ENCODE measurements at places on chromosomes 4 and X.

GRCh38 chr4:78749972-78750727 is 26.0 kb upstream of the BMP2K start:
- no peak for DNase-seq

- DNase-seq: no peak
Observed at GRCh38 chrX:17374619-17375366, at the start of gene NHS. NHS (plus strand) TSS chrX:17375200; CDS start chrX:17375758, 558 bp downstream.

- no peak for DNase-seq
Observed at GRCh38 chr4:23981328-23981727, 91.5 kb upstream of the PPARGC1A start.

GRCh38 chr4:105620640-105621323 is 68.4 kb downstream of the ARHGEF38 start:
- DNase-seq: no peak

DNA sequence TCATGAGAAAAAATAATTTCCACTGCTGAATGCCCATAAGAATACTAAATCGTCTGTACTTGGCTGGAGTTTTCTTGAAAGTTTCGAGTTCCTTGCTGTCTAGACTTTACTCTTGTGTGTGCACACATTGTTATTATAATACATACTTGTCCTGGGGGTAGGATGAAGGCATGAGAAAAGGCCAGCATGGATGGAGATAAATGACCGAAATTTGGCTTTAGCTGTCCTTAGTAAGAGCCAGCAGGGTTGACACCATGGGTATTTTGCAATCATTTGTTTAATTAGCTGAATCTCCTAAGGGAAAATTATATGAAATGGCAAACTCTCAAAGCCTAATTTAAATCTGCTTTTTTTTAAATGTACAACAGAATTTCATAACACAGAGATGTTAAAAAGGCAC is 641.6 kb downstream of the ADGRL3 start:
- no peak for DNase-seq

- no peak for DNase-seq
Observed at GRCh38 chr4:162770761-162771490, 395.8 kb downstream of the NAF1 start.

GRCh38 chr4:54157606-54158005 is 57.6 kb downstream of the GSX2 start:
- DNase-seq: no peak

DNA sequence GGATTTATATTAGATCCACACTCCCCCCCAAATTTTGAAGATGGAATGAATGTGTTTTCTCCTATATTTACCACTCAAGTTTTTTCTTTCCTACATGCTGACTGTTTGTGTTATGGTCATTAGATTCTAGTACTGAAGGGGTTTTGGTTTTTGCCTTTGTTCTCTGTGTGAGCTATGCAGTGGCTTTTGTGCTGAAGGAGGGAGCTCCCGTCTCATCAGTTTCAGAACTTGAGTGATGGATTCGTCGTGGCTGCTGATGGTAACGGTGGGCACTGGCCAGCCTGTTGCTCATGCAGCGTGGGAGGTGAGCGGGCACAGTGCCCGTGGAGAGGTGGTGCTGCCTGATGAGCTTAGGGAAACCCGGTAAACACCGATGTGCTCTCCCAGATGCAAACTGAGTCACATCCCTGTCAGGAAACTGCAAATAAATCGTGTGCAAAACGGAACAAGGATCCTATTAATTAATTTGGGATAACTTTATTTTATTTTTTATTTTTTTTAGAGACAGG is 101.5 kb downstream of the SORBS2 start:
- DNase-seq: no peak

DNA sequence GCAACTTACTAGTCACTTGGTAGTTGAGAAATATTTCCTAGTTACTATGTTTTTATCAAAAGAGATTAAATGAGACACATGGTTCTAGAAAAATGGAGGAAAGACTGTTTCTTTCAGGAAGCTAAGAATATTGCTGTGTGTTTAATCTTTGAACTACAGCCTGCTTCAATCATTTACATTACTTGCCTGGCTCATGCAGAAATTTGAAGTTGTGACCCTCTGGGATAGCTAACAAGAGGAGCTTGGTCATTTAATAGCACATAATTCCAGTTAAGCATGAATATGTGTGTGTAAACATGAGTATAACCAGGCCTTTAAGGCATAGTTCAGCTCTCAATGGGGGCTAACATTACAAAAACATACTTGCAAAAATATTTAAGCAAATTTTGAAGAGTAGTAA is 44.6 kb upstream of the SLC25A4 start:
- no peak for DNase-seq

- no peak for DNase-seq
Observed at GRCh38 chr4:25162566-25162965, 2.3 kb upstream of the SEPSECS start.

- DNase-seq: no peak
Observed at GRCh38 chr4:153018684-153019083, 82.6 kb downstream of the FHDC1 start.

GRCh38 chr4:148061141-148061481 is 329.2 kb downstream of the ARHGAP10 start:
- no peak for DNase-seq

GRCh38 chrX:45992402-45993123 is 552.7 kb downstream of the ZNF674 start:
- no peak for DNase-seq

DNA sequence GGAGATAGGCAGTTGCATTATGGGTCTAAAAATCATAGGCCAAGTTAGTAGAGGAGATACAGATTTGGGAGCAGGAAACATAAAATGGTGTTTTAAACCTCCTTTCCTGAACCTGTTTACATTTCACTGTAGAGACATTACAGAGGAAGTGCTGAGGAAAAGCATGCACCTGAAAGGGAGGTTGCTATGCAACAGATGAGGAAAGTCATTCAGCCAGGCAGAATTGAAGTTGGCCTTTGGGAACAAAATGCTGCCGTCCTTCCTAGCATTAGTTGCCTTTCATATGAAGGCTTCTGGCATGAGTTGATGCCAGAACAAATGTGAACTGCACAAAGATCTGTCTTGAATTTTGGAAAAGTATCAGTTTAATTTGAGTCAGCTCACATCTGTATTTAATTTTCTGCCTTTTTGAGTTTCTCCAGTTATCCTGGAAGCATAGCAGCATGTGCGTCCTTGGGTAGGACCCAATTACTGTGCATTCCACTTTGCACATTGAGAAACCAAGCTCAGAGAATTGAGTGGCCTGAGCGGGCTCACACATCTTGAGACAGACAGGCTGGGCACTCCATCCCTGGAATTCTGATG is 38.2 kb downstream of the MAGED1 start:
- no peak for DNase-seq

DNA sequence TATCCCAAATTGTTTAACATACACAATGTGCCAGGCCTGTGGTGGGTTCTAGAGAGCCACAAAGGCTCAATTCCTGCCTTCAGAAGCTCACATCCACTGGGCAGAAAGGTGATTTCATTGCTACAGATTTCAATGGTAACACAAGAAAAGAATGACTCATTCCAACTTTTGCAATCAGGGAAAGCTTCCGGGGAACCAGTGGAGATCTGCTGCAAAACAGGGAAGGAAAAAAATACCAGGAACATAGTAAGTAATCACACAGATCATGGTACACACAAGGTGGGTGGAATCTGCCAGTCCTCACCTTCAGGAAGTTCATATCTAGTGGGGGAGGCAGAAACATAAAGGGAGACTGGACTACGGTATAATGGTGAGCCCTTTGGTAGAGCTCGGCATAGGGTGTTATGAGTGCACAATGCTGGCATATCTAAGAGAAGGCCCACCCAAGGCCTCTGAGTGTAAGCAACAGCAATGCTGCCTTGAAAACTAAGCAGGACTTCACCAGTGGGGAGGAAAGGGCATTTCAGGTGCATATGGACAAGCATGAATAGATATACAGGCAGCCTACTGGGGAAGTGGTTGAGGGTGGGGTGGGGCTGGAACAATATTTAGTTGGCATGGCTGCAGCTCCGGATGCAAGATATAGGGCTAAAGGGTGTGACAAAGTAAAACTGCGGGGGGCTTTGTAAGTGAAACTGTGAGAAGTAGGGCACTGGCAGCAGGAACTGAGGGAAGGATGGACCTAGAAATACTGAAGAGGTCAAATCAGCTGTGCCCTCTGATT is 24.2 kb downstream of the GPRIN3 start:
- DNase-seq: peak; percentile 35

GRCh38 chr4:155042014-155042413 is 166.4 kb upstream of the NPY2R start:
- no peak for DNase-seq

GRCh38 chr4:40629401-40630334 is at the start of gene RBM47:
RBM47 (minus strand) TSS chr4:40629864; CDS start chr4:40438893, 190,971 bp downstream.
- peak; percentile 43 for DNase-seq

DNA sequence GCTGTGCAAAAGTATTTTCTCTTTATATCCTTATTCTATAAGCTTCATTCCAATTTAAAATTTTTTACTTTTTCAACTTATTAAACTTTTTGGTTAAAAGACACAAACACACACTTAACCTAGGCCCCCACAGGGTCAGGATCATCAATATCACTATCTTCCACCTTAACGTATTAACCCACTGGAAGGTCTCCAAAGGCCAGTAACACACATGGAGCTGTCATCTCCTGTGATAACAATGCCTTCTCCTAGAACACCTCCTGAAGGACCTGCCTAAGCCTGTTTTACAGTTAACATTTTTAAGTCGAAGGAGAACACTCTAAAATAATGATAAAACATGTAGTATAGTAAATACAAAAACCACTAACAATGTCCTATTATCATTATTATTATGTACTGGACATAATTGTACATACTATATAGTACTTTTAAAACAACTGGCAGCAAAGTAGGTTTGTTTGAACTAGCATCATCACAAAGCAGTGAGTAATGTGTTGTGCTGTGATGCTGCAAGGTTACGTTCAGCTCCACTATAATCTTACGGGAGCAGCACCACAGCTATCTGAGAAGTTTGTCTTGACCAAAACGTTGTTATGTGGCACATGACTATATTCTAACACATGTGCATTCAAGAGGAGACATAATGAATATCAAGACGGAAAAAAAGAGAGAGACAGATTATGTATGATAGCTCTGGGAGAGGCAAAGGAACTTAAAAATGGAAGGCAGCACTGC is 33.7 kb downstream of the DHX15 start:
- DNase-seq: no peak

DNA sequence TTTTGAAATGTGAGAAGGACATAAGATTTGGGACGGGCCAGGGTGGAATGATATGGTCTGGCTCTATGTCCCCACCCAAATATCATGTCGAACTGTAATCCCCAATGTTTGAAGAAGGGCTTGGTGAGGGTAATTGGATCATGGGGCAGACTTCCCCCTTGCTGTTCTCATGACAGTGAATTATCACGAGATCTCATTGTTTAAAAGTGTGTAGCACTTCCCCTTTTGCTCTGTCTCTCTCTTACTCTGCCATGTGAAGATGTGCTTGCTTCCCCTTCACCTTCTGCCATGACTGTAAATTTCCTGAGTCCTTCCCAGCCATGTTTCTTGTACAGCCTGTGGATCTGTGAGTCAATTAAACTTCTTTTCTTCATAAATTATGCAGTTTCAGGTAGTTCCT is 17.5 kb downstream of the MTMR8 start:
- DNase-seq: no peak

DNA sequence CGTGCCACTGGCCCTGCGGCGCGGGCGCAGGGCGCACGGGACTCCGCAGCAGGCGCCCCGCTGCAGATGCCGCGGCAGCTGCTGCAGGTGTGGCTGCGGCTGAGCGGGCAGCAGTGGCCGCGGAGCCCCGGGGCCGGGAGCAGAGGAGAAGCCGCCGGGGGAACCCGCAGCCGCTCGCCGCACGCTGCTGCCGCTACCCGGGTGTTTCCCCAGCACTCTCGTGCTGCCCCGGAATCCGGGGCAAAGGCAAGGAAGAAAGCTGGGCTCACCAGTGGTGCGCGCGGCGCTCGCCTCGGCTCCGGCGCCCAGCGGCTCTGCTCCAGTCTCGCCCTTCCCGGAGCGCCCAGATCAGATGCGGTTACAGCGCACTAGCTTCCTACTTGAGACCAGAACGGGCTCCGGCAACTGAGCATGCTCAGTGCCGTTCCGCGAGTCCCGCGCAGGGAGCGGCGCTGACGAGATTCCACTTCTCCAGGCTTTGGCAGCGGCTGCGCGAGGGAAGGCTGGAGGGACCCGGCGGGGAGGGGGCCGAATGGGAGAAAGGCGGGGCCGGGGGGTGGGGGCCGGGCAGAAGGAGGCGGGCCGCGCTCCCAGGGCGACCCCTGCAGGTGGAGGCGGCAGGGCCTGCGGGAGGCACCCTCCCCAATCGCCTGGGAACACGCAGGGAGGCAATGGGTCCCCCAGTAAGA is at the start of gene APBB2:
Gene APBB2, minus strand, starts transcription at position 407 of the 689 bp plus-strand sequence. CDS start 181,288 bp downstream, outside the sequence.
- DNase-seq: no peak

DNA sequence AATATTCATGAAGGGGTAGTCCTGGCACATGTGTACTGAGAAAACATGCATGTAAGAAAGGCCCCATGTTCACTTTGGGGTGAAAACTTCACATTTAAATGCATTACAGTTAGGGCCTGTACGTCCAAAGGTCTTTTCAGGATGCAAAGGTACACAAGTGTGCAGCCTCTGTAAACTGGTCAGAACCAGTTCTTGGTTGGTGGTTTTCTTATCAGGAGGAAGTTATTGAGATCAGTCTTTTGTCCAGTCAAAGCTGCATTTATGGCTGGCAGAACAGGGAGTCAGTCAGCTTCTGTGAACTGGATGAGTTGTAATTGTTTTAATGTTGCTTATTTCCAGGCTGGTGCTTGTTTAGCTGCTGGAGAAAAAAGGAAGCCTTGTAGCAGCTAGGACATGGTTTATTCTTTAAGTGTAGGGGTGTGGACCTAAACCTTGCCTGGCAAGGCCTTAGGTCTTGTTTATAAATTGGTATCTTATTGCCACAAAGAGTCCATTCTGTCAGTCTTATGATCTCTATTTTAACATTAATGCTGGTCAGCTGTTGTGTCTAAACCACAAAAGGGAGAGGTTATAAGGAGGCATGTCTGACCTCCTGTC is 1906.6 kb upstream of the TENM3 start:
- DNase-seq: no peak

Measured in T-helper 1 cell (primary cell).